Right lobe of liver (tissue), 6 donors: ENCODE measurements at places on chromosomes 7 and 10. TPM values are rescaled to one million over a fixed set of nuclear protein-coding genes. Genes with fewer than 3 reads are reported as not detected.

GRCh38 chr7:14894826-14895225, 7.7 kb downstream of the DGKB start:
- DNase-seq: no peak
- H3K4me1 ChIP-seq: no peaks in the 10 kb centered on the region
- no peaks in the 10 kb centered on the region for H3K27me3 ChIP-seq
- H3K36me3 ChIP-seq: no peaks in the 10 kb centered on the region

OR6B1 gene
- not detected for total RNA-seq

GRCh38 chr7:151456782-151457181, 16.8 kb upstream of the CRYGN start:
- H3K4me3 ChIP-seq: no peak overlapping the region
- no peaks in the 10 kb centered on the region for H3K4me1 ChIP-seq
- H3K27me3 ChIP-seq: no peaks in the 10 kb centered on the region

SUGCT gene
- total RNA-seq: 18.8 TPM

- H3K27me3 ChIP-seq: no peaks in the 10 kb centered on the region
- H3K4me1 ChIP-seq: no peaks in the 10 kb centered on the region
- H3K27ac ChIP-seq: no peak overlapping the region
- H3K36me3 ChIP-seq: no peaks in the 10 kb centered on the region
- DNase-seq: no peak
Measured at GRCh38 chr7:80508440-80508839, 3.4 kb downstream of the GNAT3 start.

GRCh38 chr10:114279901-114280644, 41.0 kb downstream of the VWA2 start:
- H3K4me3 ChIP-seq: no peak overlapping the region
- no peak overlapping the region for H3K27ac ChIP-seq
- H3K36me3 ChIP-seq: no peaks in the 10 kb centered on the region
- DNase-seq: no peak

SORCS3 gene
- not detected for total RNA-seq

DNA sequence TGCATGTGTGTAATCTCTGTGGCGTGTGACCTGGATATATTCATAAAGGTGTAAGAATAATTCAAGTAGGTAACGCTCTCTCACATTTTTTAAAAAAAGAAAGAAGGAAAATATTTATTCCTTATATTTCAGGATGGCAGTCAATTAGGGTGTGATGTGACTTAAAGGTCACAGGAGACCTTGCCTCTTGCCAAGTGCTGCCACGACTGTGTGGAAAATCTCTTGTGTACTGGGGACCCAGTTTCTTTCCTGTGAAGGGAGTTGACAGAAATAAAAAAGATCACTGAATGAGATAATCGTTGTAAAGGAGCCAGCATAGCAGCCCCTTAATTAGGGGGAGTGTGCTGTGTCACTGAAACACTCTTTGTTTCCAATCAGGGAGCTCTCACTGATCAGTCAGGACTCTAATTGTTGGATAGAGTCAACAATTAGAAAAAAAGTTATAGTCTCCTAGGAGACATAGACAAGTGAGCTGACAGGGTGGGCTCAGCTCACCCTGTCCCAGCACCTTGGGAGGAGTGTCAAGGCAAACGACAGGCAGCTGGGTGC, 31.1 kb downstream of the PTPRE start:
- no peaks in the 10 kb centered on the region for H3K27me3 ChIP-seq
- no peaks in the 10 kb centered on the region for H3K4me1 ChIP-seq
- no peak for DNase-seq
- no peak overlapping the region for H3K4me3 ChIP-seq

DNA sequence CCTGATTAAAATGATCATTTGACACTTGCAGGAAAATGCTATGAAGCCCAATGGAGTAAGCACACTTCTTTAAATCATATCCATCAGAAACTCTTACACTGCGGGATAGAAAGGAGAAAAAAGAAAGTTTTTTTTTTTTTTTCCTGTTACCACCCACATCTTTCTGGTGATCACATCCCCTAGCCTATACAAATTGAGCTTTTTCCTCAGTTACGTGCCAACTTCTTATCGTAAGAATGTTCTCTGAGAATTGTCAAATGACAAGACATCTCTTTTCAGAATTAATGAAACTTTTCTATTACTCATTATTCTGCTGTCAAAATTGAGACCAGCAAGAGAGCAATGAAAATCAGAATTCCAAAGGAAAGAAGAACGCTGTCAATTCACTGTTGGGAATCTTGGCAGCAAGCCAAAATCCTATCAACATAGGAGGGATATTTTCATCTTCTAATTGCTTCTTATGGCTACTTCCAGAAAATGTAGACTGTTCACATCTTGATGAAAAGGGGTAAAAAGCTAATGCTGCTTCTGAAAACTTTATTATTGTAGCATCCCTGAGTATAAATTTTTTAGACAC, 179.5 kb downstream of the ADAM12 start:
- H3K27me3 ChIP-seq: no peaks in the 10 kb centered on the region
- DNase-seq: no peak
- H3K4me1 ChIP-seq: no peaks in the 10 kb centered on the region
- no peak overlapping the region for H3K4me3 ChIP-seq
- no peak overlapping the region for H3K27ac ChIP-seq
- H3K36me3 ChIP-seq: no peaks in the 10 kb centered on the region

- no peak for DNase-seq
- H3K27ac ChIP-seq: no peak overlapping the region
- H3K4me1 ChIP-seq: no peaks in the 10 kb centered on the region
- H3K36me3 ChIP-seq: no peaks in the 10 kb centered on the region
- H3K27me3 ChIP-seq: no peaks in the 10 kb centered on the region
Measured at GRCh38 chr10:118003126-118003525, 43.6 kb downstream of the RAB11FIP2 start.

- no peaks in the 10 kb centered on the region for H3K36me3 ChIP-seq
- no peaks in the 10 kb centered on the region for H3K4me1 ChIP-seq
- no peak overlapping the region for H3K27ac ChIP-seq
- no peak overlapping the region for H3K4me3 ChIP-seq
- no peaks in the 10 kb centered on the region for H3K27me3 ChIP-seq
Measured at GRCh38 chr10:85222300-85222699, 893.9 kb downstream of the CCSER2 start.

TSPAN13 gene
- total RNA-seq: 7.1 TPM

DNA sequence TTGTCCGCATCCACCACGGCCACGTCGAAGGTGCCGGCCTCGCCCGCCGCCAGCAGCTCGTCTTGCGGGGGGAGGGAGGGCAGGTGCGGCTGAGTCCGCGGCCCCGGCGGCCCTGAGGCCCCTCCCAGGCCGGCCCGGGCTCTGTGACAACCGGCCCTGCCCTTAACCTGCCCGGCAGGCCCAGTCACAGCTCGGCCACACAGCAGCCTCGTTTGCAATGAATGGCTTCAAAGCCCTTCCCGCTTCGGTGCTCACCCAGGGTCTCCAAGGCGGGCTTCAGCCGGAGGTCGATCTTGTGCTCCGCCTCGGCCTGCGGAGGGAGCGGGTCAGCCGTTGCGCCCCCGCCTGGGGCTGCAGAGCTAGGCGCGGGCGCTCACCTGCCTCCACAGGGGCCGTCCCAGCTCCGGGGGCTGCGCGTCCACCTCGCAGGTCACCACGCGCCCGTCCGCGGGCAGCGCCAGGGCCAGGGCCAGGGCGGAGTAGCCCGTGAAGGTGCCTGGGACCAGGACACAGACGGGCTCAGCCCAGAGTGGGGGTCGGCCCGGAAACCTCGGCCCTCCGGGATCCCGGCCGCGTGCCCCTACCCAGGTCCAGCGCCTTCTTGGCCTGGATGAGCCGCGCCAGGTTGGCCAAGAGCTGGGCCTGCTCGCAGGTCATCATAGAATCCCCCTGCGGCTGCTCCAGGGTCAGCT, 928 bp downstream of the COMTD1 start:
- no peak for DNase-seq
- peaks cover 10% of the 10 kb centered on the region for H3K4me1 ChIP-seq
- H3K4me3 ChIP-seq: peak overlapping the region; percentile 63
- peak overlapping the region; percentile 63 for H3K27ac ChIP-seq

GRCh38 chr10:121624836-121625486, 26.7 kb upstream of the FGFR2 start:
- H3K27me3 ChIP-seq: no peaks in the 10 kb centered on the region
- H3K4me3 ChIP-seq: no peak overlapping the region
- H3K36me3 ChIP-seq: no peaks in the 10 kb centered on the region

- no peak overlapping the region for H3K4me3 ChIP-seq
- no peak overlapping the region for H3K27ac ChIP-seq
- H3K36me3 ChIP-seq: no peaks in the 10 kb centered on the region
- no peaks in the 10 kb centered on the region for H3K4me1 ChIP-seq
Measured at GRCh38 chr10:80770239-80770638, 232.5 kb downstream of the SH2D4B start.

- no peaks in the 10 kb centered on the region for H3K4me1 ChIP-seq
- DNase-seq: peak; percentile 32
- no peaks in the 10 kb centered on the region for H3K36me3 ChIP-seq
- no peaks in the 10 kb centered on the region for H3K27me3 ChIP-seq
Measured at GRCh38 chr10:122463466-122464249, 2.3 kb downstream of the HTRA1 start.

DNA sequence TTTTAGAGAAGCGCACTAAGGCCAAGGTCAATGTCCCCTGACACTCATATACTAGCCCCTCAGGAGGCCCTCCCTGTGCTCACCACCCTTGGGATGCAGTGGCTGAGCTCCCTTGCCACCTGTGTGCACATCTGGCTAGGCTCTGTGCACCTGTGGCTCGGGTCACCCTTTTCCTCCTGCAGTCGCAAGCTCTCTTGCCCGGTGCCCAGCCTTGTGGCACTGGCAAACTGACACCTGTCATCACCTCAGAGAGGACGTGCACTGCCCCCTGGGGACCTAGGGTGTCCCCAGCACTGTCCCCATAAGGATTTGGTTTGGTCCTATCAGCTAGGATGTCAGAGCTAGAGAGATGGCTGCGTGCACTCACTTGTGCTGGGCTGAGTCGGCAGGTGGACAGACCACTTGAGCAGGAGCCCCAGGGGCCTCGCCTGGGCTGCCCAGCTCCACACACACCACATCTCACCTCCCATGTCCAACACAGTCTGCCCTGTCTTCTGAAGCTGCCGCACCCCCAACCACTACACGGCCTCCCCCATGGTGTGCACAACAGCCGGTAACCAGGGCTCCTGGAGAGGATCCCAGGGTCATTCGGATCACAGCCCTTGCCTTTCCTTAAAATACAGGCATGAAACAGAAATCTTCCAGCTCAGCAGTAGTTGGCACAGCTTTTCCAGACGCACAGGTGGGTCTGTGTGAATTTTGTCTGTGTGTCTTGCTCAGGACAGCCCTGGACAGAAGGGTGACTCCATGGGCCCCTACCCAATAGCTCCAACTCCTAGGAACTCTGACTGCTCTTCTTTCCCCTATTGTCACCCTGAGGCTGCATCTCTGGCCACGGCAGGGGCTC, 111.0 kb downstream of the GRID1 start:
- no peak overlapping the region for H3K27ac ChIP-seq
- H3K27me3 ChIP-seq: no peaks in the 10 kb centered on the region
- no peak for DNase-seq

DNA sequence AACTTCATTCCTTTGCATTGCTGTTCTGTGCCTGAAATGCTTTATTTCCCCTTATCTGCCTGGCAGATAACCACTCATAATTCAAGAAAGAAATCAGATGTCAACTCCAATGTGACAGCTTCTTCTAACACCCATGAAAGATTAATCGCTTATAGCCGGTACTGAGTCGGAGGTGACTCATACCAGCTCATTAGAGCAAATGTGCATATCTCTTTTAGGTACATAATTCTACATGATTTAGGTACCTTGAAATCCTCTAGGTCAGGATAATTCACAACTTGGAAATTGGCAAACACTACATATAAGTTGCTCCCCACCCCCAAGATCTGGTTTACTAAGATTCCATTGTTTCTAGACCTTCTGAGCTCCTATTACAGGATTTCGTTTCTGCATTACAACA, 554.4 kb upstream of the SORCS1 start:
- DNase-seq: no peak
- no peaks in the 10 kb centered on the region for H3K36me3 ChIP-seq
- no peaks in the 10 kb centered on the region for H3K27me3 ChIP-seq
- H3K27ac ChIP-seq: no peak overlapping the region
- no peaks in the 10 kb centered on the region for H3K4me1 ChIP-seq

CALHM1 gene
- total RNA-seq: not detected

MYH16 gene
- total RNA-seq: not detected

ITGB8 gene
- 0.70 TPM for total RNA-seq

DNA sequence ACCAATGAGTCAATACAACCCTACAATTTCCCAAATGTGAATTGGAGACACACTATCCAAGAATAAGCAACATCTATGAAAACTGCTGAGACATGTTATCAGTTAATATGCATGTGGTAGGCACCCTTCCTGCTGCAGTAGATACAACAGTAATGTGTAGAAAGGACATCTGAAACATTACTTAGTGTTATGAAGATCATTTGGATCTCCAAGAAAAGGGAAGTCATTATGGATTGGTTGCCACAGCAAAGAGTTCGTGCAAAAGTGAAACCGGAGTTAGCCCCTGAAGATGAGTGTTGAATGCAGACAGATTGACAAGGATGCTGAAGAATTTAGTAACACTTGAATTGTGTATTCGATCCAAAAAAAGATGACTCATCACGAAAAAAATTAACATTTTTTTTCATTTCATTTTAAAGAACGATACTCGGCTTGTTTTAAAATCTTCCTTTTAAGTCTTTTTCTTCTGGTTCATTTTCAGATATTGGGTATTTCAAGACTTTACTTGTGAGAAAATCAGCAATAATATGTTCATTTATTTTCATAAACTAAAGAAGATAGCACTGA, 322.4 kb upstream of the KLF6 start:
- no peaks in the 10 kb centered on the region for H3K27me3 ChIP-seq
- H3K4me3 ChIP-seq: no peak overlapping the region
- H3K36me3 ChIP-seq: no peaks in the 10 kb centered on the region

DNA sequence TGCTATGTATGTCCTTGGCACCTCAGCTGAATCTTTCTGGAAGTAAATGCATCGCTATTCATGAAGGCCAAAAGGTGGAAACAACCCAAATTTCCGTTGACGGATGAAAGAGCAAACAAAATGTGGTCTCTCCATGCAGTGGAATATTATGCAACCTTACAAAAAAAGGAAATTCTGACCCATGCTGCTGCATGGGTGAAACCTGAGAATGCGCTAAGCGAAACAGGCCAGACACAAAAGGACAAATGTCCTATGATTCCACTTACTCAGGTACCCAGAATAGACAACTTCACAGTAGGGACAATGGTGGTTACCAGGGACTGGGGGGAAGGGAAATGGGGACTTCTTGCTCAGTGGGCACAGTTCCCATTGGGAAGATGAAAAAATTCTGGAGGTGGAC, 158.8 kb downstream of the CAMK1D start:
- H3K4me1 ChIP-seq: no peaks in the 10 kb centered on the region
- H3K4me3 ChIP-seq: no peak overlapping the region
- H3K27ac ChIP-seq: no peak overlapping the region
- no peaks in the 10 kb centered on the region for H3K27me3 ChIP-seq
- no peaks in the 10 kb centered on the region for H3K36me3 ChIP-seq

ANKRD61 gene
- not detected for total RNA-seq

GRCh38 chr10:52220947-52221346, 93.1 kb upstream of the DKK1 start:
- no peaks in the 10 kb centered on the region for H3K4me1 ChIP-seq
- H3K36me3 ChIP-seq: no peaks in the 10 kb centered on the region
- H3K4me3 ChIP-seq: no peak overlapping the region

RADIL gene
- total RNA-seq: not detected
